Right lobe of liver (tissue), 6 donors: ENCODE measurements at places on chromosomes 6 and 20. TPM values are rescaled to one million over a fixed set of nuclear protein-coding genes. Genes with fewer than 3 reads are reported as not detected.

GRCh38 chr20:19540392-19540791 is 217.7 kb upstream of the RIN2 start:
- no peak overlapping the region for H3K27ac ChIP-seq
- no peak for DNase-seq
- H3K4me3 ChIP-seq = no peak overlapping the region
- H3K36me3 ChIP-seq = no peaks in the 10 kb centered on the region

DNA sequence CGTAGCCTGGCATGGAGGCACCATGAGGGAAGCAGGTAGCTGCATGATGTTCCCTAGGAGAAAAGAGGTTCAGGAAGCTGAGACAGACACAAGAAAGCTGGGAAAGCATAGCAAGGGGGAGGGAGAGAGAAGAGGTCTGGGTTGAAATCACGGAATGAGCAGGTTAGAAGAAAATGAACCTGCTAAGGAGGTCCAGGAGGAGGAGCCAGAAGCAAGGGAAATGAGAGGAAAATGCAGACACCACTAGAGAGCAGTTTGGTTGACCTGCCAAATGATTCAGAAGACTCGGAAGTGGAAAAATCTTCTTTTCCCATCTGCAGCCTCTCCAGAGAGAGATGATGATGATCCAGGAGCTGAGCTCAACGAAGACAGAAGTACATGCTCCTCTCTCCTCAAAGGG is 70.9 kb downstream of the VIP start:
- no peaks in the 10 kb centered on the region for H3K36me3 ChIP-seq
- H3K4me3 ChIP-seq = no peak overlapping the region
- no peaks in the 10 kb centered on the region for H3K27me3 ChIP-seq
- no peak for DNase-seq
- no peaks in the 10 kb centered on the region for H3K4me1 ChIP-seq

CAP2 gene
- total RNA-seq = 4.7 TPM

GRCh38 chr20:19466206-19466928 is 253.9 kb downstream of the SLC24A3 start:
- no peak for DNase-seq
- no peak overlapping the region for H3K4me3 ChIP-seq
- no peaks in the 10 kb centered on the region for H3K27me3 ChIP-seq
- H3K36me3 ChIP-seq = no peaks in the 10 kb centered on the region
- H3K4me1 ChIP-seq = no peaks in the 10 kb centered on the region
- H3K27ac ChIP-seq = no peak overlapping the region

DNA sequence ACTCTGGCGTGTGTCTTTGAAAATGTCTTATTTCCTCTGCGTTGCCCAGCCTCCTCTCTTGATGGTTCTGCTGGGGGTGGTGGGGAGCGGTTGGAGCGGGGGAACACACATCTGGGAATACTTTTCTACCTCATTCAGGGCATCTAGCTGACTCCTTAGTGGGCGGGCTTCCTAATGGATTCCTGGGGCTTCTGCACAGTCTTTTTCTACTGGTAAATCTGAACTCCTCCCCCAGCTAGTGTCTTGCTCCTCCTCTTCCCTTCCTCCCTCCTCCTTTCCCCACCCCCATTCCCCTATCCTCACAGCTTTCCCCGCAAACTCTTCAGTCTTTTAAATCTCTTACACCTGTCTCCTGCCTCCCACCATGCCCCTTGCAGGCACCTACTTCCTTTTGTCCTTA is 74.4 kb downstream of the PRL start:
- DNase-seq = no peak
- no peaks in the 10 kb centered on the region for H3K4me1 ChIP-seq

DNA sequence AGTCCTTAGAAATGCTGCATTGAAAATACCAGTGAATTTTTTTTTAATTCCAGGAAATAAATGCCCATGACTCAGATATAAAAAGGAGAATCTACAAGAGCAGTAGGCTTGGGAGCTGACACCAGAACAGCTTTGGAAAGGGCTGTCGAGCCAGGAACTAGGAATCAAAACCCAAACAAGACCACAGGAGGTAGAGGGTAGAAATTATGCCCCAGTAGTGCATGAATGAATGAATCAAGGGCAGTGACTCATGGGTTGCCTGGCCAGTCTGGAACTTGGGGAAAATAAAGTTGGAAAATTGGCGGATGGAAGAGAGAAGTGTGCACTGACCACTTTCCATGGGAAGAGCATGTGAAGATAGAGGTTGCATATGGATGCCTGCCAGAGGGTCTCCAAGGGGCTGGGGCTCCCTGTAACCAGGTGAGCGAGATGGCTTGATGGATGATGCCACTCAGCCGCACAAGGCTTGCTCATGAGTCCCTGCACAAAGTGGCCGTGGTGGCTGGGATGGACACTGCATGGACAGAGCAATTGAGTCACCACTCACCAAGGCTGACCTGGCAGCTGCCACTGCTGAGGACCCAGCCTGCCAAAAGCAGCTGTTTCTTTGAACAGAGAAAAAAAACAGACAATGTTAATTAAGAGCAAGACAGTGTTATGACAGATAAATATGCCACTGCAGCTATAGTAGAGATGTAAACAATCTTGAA is 15.2 kb upstream of the MCCD1 start:
- H3K27me3 ChIP-seq = no peaks in the 10 kb centered on the region
- no peak for DNase-seq
- no peaks in the 10 kb centered on the region for H3K36me3 ChIP-seq
- no peak overlapping the region for H3K27ac ChIP-seq
- no peaks in the 10 kb centered on the region for H3K4me1 ChIP-seq

GRCh38 chr20:48814633-48815032 is 13.2 kb downstream of the PREX1 start:
- no peaks in the 10 kb centered on the region for H3K36me3 ChIP-seq
- H3K4me3 ChIP-seq = no peak overlapping the region
- H3K27ac ChIP-seq = no peak overlapping the region
- H3K4me1 ChIP-seq = no peaks in the 10 kb centered on the region
- H3K27me3 ChIP-seq = no peaks in the 10 kb centered on the region
- no peak for DNase-seq

KCNK16 gene
- not detected for total RNA-seq

- H3K36me3 ChIP-seq = no peaks in the 10 kb centered on the region
- no peak overlapping the region for H3K27ac ChIP-seq
- H3K4me1 ChIP-seq = no peaks in the 10 kb centered on the region
- no peaks in the 10 kb centered on the region for H3K27me3 ChIP-seq
- H3K4me3 ChIP-seq = no peak overlapping the region
These were observed 523.4 kb downstream of the TENT5A start for GRCh38 chr6:81228912-81229555.

GRCh38 chr6:29965873-29966601 is 23.7 kb downstream of the HLA-A start:
- no peaks in the 10 kb centered on the region for H3K4me1 ChIP-seq
- peak; percentile 94 for DNase-seq
- peak overlapping the region; percentile 39 for H3K4me3 ChIP-seq
- peak overlapping the region; percentile 88 for H3K27ac ChIP-seq

GRCh38 chr6:144811140-144811539 is 526.0 kb downstream of the UTRN start:
- H3K4me3 ChIP-seq = no peak overlapping the region
- no peaks in the 10 kb centered on the region for H3K27me3 ChIP-seq
- no peaks in the 10 kb centered on the region for H3K36me3 ChIP-seq
- no peak overlapping the region for H3K27ac ChIP-seq
- no peaks in the 10 kb centered on the region for H3K4me1 ChIP-seq

ANKRD6 gene
- total RNA-seq = 7.1 TPM

CNBD2 gene
- 1.6 TPM for total RNA-seq

DNA sequence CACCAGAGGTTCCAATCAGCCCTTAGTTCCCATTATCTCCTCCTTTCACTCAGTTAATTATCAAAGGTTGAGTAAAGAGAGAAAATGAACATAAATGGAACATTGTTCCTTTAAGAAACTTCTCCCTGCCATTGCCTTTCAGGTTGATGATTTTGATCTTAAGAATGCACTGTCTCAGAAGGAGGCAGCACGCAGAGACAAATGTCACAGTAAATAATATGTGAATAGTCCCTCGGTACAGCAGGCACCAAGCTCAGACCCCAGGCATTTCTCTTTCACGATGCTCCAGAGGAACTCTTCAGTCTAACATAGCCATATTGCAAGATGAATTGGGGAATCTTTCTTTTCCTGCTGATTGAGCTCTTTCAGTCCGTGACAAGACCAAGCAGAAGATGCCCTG is 435.3 kb upstream of the SPTLC3 start:
- H3K36me3 ChIP-seq = no peaks in the 10 kb centered on the region
- no peaks in the 10 kb centered on the region for H3K4me1 ChIP-seq
- H3K27ac ChIP-seq = no peak overlapping the region
- no peak for DNase-seq
- H3K27me3 ChIP-seq = no peaks in the 10 kb centered on the region

GRCh38 chr20:34058831-34059230 is 53.2 kb downstream of the EIF2S2 start:
- H3K36me3 ChIP-seq = no peaks in the 10 kb centered on the region
- no peaks in the 10 kb centered on the region for H3K27me3 ChIP-seq
- no peak overlapping the region for H3K4me3 ChIP-seq
- no peak for DNase-seq

DNA sequence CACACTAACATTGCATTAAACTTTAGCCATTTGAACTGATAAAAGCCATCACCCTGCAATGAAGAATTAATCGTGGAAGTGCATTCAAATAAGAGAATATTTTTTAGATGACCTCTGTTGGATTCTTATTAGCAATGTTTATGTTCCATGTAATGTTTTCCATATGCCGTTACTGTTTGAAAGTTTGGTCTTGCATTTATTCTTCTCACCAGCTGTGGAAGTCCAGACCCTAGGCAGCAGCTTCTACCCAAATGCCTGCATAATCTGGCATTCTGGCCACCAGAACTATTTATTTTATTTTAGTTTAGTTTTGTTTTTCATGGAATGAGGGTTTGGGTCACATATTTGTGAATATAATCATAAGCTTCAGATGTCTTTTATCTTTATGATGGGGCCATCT is 140.4 kb downstream of the SAMD5 start:
- H3K4me3 ChIP-seq = no peak overlapping the region
- H3K36me3 ChIP-seq = no peaks in the 10 kb centered on the region
- H3K27ac ChIP-seq = no peak overlapping the region
- no peak for DNase-seq
- H3K27me3 ChIP-seq = no peaks in the 10 kb centered on the region
- no peaks in the 10 kb centered on the region for H3K4me1 ChIP-seq

RWDD2A gene
- 2.6 TPM for total RNA-seq

CCN5 gene
- 6.1 TPM for total RNA-seq

- no peak for DNase-seq
- H3K36me3 ChIP-seq = no peaks in the 10 kb centered on the region
- H3K4me1 ChIP-seq = peaks cover 35% of the 10 kb centered on the region
- H3K27me3 ChIP-seq = no peaks in the 10 kb centered on the region
- H3K4me3 ChIP-seq = no peak overlapping the region
These were observed 9.3 kb downstream of the CDS2 start for GRCh38 chr20:5136096-5136495.

DNA sequence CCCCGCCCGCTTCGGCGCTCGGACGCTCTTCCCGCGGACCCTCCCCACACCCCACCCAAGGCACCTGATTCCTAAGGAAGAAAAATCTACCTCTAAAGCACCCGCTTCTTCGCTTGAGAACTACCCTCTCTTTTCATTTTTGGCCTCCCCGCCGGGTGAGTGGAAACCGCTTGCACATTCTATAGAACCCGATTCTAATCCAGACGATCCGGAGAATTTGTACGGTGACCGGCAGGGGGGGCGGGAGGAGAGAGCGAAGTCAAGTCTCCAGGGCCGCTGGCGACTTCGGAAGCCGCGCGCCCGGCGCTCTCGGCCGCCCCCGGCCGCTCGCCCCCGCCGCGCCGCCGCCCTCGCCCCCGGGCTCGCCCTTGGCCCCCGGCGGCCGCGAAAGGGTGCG is at the start of gene RBM24:
Gene RBM24, plus strand, starts transcription at position 262 of the 397 bp plus-strand sequence. CDS start 221 bp downstream, outside the sequence.
- no peaks in the 10 kb centered on the region for H3K36me3 ChIP-seq
- DNase-seq = peak; percentile 73
- no peaks in the 10 kb centered on the region for H3K4me1 ChIP-seq
- no peak within 1 kb of the TSS for H3K27ac ChIP-seq
- peak within 1 kb of the TSS; percentile 57 for H3K4me3 ChIP-seq

CTAGE9 gene
- not detected for total RNA-seq

DNA sequence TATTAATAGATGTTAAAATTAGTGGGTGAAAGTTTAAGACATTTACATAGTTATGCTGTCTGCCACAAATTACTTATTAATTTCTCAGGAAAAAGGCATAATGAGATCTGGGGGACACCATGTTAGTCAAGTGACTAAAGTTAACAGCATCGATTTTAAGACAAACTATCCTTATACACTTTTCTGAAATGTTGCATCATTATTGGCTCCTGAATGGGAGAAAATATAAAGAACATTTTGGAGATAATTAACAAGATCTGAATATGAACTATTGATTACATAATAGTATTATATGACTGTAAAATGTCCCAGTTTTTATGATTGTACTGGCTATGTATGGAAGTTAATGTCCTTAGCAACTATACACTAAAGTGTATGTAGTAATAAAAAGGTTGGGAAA is 7.9 kb downstream of the OR2B3 start:
- no peak overlapping the region for H3K4me3 ChIP-seq
- H3K27ac ChIP-seq = no peak overlapping the region
- H3K27me3 ChIP-seq = no peaks in the 10 kb centered on the region
- no peaks in the 10 kb centered on the region for H3K36me3 ChIP-seq
- no peak for DNase-seq

DNA sequence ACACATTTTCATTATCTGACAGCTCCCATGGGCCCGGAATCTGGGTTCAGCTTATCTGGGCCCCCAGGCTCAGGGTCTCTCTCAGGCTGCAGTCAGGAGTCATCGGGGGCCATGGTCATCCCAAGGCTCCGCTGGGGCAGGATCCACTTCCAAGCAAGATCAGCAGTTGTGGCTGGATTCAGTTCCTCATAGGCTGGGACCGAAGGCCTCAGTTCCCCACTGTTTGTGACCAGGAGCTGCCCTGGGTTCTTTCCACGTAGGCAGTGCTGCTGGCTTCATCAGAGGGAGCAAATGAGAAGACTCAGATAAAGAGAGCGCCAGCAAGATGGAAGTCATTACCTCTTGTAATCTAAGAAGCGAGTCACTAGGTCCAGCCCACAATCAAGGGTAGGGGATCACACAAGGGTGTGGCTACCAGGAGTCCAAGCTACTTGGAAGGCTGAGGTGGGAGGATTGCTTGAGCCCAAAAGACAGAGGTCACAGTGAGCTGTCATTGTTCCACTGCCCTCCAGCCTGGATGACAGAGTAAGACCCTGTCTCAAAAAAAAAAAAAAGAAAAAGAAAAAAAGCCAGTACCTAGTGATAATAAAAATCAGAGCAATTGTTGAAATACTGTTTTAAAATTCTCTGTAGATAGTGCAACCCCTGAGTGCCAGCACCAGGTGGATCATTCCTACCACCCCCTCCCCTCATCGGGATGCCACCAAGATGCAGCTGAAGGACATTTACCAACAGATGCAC is 162.7 kb downstream of the NFATC2 start:
- H3K4me1 ChIP-seq = no peaks in the 10 kb centered on the region
- DNase-seq = no peak

DNA sequence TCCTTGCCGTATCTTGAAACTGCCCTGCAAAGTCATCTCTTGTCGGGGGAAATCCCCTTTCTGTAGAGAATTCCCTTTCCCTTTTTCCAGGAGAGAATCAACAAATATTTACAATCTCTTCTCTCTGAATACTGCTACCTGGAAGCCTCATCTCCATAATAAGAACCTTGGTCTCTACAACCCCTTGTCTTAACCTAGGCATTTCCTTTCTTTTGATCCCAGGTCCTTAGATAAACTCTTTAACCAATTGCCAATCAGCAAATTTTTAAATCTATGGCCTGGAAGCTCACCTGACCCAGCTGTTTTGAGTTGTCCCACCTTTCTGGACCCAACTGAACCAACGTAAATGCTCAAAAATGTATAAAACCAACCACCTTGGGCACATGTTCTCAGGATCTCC is 30.6 kb upstream of the SEC63 start:
- no peak overlapping the region for H3K27ac ChIP-seq
- DNase-seq = no peak
- H3K36me3 ChIP-seq = no peaks in the 10 kb centered on the region
- no peak overlapping the region for H3K4me3 ChIP-seq
- no peaks in the 10 kb centered on the region for H3K4me1 ChIP-seq

KIF25 gene
- not detected for total RNA-seq
